Daoy (cell line): ENCODE measurements at places on chromosomes 7 and 10.

DNA sequence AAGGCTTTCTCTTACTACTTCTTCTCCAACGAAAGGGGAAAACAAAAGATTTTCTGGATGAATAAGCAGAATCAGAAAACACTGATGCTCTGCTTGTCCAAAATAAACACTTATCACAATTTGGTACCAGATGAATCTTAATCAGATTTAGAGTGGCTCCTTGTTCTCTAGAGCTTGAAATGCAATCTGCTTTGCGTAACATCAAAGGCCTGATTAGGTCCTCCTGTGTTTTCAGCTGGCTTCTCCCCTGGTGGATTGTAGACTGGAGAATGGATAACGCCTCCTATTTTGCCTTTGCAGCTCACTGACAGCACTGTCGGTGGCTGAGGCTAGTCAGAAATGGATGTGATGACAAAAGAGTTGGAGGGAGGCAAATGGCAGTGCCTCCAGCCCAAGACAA is 91.2 kb downstream of the FAM13C start:
- no peak for DNase-seq

DNA sequence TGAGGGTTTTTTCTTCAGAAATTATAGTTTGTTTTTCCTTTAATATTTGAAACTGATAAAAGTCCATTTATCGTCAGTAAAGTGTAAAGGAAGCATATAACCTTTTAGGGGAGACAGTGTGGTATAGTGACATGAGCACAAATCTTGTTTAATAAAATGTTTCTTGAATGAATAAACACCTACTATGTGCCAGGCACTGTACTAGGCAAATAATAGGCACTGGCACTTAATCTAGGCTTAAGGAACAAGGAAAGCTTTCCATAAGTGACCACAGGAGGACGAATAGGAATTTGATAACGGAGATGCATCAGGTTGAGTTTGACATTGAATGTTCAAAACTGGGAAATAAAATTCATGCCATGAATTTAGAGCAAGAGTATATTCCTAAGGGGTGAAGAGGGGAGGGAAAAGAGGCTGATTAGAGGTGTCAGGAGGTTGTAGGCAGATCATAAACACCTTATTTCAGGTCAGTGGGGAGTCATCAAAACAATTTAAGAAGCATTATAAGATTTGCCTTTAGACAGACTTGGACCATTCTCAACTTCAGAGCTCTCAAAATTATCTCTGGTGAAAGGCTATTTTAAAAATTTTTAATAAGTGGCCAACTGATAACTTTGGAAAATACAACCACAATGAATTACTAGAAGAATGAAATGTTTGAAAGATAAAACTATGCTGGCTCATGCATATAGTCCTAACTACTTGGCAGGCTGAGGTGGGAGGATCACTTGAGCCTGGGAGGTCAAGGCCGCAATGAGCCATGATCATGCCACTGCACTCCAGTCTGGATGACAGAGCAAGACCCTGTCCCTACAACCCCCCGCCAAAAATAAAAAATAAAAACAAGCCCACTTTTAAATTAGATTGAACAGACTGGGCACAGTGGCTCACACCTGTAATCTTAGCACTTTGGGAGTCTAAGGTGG is 22.4 kb downstream of the RALA start:
- DNase-seq: no peak

- DNase-seq: peak; percentile 27
Observed at GRCh38 chr10:132981173-132981555, 38.8 kb upstream of the CFAP46 start.

DNA sequence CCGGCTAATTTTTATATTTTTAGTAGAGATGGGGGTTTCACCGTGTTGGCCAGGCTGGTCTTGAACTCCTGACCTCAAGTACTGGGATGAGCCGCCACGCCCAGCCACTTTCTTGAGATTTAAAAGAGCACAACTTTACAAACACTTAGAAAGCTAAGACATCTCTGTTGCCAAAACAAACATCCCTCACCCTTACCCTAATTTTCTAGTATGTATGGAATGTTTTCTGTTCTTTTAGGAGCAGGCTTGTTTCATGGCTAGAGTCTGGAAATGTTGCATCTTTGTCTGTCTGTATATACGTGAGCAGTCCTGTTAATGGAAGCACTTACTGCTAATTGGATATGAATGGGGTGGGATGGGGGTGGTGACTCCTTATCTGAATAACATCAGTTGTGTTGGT is 2.9 kb downstream of the OLAH start:
- DNase-seq: peak; percentile 7

DNA sequence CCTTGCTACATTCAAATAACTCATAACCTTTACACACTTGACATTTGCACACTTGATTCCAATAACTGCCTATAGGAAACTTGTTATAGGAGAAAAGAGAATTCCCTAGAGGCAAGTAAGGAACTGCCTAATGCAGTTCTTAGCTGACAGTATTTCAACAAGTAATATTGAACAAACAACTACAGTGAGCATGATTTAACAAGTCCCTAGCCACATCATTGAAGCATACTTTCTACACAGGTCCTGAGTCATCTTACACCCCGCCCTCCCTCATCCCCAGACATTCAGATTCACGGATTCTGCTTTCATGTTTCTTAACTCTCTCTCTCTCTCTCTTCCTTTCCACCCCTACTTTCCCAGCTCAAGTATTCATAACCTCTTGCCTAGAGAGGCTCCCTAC is 153.5 kb downstream of the LSM5 start:
- DNase-seq: peak; percentile 62

DNA sequence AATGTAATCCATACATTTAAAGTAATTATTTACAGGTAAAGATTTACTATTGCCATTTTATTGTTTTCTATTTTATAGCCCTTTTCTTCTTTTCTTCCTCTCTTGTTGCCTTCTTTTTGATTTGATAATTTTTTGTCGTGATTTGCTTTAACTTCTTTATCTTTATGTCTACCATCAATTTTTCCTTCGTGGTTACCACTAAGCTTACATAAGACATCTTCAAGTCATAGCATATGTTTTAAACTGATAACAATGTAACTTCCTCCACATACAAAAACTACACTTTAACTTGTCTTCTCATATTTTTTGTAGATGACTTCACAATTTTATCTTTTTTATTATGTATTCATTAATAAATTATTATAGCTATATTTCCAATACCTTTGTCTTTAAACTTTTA is 316.6 kb downstream of the PLXDC2 start:
- no peak for DNase-seq

DNA sequence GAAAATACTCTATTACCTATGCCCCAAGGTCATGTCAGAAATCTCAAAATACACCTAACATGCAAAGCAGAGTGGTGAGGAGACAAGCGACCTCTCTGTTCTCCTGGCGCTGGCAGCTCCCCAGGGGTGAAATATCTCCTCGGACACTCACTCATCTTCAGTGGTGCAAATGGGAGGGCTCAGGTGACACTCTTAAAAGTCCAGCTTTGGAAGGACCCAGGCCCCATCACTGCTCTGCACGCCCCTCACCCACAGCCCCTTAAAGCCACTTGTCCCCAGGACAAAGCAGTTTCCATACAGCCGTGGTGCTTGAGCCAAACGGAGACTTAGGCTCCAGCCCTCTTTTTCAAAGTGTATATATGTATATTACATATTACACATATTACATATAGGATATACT is 12.4 kb downstream of the PRKAG2 start:
- DNase-seq: no peak

DNA sequence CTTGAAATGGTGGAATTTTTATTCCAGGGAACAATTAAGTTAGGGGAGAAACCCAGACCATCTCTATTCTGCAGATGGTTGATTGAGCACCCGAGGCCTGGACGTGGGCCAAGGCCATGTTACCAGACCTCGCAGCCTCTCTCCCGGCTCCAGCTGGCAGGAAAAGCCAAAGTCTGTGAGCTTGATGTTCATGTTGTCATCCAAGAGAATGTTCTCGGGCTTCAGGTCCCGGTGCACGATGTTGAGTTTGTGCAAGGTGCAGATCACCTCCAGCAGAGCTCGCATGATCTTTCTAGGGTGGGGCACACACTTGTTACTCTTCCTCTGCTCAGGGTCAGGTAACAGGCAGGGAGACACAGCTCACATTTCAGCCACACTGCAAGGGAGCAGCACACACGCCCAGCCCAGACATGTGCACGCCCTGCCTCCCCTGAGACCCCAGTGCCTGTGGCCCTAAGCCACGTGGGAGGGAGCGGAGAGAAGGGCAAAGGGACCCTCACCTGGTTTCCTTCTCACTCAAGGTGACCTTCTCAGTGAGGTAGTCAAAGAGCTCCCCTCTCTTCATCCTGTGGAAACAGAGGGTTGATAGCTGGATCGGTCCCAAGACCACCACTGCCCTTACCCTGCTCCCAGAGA is 9.5 kb downstream of the PHKG1 start:
- DNase-seq: no peak

- DNase-seq: peak; percentile 57
Observed at GRCh38 chr7:74092964-74093471, 9.4 kb downstream of the LIMK1 start.

DNA sequence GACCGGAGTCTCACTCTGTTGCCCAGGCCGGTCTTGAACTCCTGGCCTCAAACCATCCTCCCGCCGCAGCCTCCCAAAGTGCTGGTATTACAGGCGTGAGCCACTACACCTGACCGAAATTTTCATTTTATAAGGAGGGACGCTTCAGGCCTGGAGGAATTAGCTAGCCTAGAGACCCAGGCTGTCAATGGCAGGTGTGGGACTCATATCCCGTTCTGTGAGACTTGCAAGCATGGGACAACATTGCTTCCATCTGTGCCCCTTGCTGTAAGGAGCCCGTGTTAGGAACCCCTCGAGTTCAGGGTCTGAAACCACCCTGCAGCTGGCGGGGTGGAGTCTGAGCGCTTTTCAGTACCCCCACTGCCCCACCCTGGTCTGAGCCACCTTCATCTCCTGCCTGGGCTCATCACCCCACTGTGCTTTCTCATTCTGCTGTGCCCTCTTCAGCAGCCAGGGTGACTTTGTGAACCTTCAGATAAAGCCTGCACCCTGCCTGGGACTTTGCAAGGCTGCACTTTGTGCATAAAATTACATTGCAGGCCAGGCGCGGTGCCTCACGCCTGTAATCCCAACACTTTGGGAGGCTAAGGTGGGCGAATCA is 1.3 kb upstream of the DAGLB start:
- DNase-seq: no peak

DNA sequence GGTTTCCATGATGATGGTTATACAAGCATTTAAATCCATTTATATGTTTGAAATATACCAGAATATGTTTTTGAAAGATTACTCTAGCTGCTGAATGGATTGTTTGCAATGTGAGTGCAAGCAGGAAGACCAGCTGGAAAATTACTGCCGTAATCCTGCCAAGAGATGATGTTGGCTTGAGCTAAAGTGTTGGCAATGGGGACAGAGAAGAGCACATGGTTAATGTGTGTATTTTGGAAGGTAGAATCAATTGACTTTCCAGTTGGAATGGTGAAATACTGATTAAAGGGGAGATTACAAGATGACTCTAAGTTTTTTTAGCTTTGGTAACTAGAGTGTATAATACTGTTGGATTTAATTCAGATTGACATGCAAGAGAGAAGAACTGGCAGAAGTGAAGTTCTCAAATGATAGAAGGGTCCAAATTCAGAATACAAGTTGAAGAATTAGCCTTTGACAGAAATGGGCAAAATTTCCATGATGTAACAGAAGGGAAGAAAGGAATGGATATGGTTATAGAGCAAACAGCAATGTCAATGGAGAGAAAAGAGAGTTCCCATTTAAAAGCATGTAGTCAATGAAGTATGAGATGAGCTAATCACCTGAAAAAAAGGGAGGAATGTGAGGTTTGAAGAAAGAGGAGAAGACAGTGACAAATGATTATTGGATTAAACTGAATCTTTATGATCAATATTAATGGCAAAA is 422.0 kb downstream of the CDC14C start:
- no peak for DNase-seq

DNA sequence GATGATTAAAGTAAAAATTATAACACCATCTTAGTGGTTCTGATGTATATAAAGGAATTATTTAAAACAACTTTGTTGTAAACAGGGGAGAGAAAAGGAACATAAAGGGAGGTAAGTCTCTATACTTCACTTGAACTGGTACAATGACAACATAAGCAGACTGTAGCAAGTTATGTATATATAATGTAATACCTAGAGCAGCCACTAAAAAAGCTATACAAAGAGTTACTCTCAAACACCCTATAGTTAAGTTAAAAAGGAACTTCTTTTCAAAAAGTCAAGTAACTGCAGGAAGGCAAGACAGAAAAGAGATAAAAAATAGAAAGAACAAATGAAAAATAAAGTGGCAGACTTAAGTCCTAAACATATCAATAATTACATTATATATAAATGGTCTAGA is 82.3 kb downstream of the ZNF503 start:
- no peak for DNase-seq

DNA sequence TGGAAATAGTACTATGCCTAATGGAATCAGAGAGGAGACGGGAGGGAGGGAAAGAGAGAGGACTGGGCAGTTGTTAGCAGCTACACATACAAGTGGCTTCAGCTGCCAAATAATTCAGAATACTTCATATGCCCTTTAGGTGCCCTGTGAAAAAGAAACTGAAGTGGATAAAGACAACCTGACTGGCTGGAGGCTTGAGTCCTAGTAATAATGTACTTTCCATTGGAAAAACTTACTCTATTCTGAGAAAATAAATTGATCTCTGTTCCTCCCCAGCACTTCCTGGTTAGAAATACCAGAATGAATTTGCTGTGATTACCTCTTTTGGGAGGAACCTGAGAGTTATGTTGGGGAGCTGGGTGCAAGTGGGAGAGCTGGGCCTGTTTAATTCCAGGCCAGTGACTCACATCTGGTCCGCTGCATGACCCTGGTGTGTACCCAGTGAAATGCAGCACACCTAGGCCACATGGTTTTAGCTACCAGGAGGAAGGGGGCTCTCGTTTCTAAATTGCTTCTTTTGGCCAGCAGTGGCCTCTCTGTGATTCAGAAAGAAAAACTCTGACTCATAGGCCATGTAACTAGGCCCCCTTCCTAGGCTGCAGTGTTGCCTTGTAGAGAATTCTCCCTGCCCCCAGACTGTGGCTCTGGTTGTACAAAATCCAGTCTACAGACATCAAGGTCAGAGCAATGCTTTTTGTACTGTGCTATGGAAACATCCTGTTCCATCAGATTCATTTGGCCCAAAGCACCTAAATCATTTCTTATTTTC is 6.5 kb downstream of the AGFG2 start:
- DNase-seq: peak; percentile 98

DNA sequence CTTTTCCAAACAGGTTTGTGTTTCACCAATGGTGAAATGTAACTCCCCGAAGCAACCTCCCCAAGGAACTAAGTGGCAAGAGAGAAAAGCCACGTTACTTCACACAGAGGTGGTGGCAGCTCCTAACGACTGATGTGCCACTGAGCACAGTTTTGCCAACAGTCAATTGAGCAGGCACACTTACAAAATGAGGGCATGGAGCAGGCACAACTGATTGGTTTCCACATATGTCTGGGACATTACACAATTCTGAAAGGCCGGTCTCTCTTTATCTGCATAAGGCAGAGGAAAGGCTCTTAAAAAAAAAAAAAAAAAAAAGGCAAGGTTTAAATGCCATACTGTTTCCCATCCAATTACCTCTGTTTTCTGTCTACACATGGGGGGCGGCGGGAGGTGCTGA is 86.7 kb downstream of the GFRA1 start:
- DNase-seq: no peak

GRCh38 chr7:24419077-24419476 is 135.1 kb downstream of the NPY start:
- DNase-seq: peak; percentile 38

GRCh38 chr7:98230746-98231471 is 19.7 kb downstream of the BHLHA15 start:
- no peak for DNase-seq

- no peak for DNase-seq
Observed at GRCh38 chr10:88336334-88336733, 246.8 kb downstream of the RNLS start.

GRCh38 chr10:103668351-103669242 is 175.1 kb downstream of the NEURL1 start:
- peak; percentile 48 for DNase-seq

- DNase-seq: no peak
Observed at GRCh38 chr10:113060201-113061053, 110.4 kb downstream of the TCF7L2 start.
